T-helper 2 cell treated with Interferon-gamma antibody and Interleukin-4, amounts not matched to agents 5 μg/mL and 100 μg/mL, for 36 hours (primary cell): ENCODE measurements at places on chromosomes 3 and 15.

DNA sequence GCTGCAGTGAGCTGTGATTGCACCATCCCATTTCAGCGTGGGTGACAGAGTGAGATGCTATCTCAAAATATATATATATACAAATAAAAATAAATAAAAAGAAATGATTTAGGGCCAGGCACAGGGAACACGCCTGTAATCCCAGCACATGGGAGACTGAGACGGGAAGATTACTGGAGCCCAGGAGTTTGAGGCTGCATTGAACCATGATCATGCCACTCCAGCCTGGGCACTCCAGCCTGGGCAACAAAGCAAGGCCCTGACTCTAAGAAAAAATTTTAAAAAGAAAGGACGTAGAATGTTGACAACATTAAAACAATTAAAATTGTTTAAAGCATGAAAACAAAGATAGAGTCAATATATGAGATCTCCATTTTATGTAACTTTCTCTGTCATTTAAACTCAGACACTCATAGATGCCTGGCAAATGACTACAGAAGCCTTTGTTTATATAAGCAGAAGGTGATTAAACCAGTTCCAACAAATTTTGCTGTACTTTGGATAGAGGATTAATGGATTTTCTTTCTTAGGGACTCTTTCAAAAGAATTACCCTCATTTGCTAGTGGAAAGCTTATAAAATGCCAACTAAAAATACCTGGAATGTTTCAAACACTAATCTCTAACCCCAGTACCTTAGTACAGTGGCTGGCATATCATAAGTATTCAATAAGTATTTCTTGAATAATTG lies 10.7 kb upstream of the TRPM7 start:
- DNase-seq: no peak

DNA sequence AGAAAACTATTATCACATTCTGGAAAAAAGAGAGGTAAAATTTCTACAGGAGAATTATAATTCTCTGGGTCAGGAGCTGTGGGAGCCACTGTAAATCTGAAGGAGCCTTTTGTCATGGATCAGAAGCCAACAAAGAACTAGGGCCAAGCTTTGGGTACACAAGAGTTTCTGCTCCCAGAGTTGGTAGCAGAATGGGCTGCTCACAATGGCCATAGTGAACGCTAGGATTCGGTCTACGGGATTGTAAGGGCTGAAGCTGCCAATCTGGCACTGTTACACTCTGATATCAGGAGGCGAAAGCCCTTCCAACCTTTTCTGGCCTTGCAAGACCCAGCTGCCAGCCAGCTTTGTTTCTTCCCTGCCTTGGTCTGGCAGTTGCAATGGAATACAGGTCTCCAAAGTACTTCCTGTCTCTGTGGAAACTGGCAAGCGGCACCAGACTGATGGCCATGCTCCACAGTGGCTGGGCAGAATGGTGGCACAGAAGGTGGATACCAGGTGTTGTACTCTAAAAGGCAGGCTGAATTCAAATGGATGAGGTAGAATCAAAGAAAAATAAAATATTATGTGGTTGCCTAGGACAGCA lies 831.7 kb downstream of the CADM2 start:
- DNase-seq: no peak

- no peak for DNase-seq
Measured at GRCh38 chr3:176078906-176079305, 1118.4 kb downstream of the TBL1XR1 start.

DNA sequence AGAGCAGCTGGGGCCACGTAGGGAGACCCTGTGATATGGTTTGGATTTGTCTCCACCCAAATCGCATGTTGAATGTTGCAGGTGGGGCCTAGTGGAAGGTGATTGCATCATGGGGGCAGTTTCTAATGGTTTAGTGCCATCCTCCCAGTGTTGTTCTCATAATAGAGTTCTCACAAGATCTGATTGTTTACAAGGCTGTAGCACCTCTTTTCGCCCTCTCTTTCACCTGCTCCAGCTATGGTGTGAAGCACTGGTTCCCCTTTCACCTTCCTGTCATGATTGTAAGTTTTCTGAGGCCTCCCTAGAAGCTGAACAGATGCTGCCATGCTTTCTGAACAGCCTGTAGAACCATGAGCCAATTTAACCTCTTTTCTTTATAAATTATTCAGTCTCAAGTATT lies 198.9 kb upstream of the CBLB start:
- no peak for DNase-seq

DNA sequence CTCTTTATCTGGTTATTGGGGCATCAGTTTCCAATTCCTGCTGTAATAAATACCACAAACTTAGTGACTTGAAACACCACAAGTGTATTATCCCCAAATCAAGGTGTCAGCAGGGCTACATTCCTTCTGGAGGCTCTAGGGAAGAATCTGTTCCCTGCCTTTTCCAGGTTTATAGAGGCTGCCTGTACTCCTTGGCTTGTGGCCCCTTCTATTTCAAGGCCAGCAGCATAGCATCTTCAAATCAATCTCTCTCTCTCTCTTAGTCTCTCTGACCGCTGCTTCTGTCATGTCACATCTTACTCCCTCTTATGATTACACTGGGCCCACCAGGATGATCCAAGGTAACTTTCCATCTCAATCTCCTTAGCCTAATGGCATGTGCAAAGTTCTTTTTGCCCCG lies 44.9 kb upstream of the CA12 start:
- no peak for DNase-seq

GRCh38 chr3:64122476-64122875 lies 99.2 kb upstream of the PSMD6 start:
- DNase-seq: no peak

DNA sequence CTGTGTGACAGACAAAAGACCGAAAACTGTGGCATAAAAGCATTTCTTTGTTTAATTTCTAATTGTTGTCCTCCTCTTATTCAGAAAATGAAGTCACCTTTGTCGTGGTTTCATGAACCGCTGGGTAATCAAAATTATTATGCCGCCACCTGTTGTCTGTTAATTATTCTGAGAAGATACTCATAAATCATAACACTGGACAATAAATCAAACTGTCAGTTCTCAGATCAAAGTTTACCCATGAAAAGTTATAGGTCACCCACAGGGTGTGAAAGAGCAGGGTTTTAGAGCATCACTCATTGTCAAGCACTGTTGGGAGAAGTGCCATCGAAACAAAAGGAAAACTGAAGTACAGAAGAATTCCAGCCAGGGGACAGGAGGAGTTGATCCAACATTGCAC lies 474.3 kb downstream of the NR2F2 start:
- DNase-seq: no peak

DNA sequence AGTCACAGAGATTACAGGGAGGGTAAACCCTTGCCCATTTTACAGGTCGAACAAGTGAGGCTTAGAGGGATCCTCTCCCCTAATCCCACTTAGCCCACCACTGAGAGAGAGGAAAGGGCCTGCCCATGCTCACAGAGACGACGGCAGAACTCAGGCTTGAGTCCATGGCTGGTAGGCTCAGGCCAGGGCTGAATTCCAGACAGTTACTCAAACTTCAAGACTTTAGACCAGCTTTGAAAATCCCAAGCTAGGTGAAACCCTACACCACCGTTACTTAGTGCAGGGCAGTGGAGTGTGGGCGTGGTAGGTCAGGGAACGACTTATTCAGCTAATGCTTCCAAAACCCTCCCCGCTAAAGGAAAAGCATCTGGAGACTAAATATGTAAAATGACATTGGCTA lies 16.4 kb downstream of the GRIP2 start:
- no peak for DNase-seq

- no peak for DNase-seq
Measured at GRCh38 chr3:1421577-1421976, 328.8 kb downstream of the CNTN6 start.
